ENCODE measurements at places on chromosomes 7 and 10.

DNA sequence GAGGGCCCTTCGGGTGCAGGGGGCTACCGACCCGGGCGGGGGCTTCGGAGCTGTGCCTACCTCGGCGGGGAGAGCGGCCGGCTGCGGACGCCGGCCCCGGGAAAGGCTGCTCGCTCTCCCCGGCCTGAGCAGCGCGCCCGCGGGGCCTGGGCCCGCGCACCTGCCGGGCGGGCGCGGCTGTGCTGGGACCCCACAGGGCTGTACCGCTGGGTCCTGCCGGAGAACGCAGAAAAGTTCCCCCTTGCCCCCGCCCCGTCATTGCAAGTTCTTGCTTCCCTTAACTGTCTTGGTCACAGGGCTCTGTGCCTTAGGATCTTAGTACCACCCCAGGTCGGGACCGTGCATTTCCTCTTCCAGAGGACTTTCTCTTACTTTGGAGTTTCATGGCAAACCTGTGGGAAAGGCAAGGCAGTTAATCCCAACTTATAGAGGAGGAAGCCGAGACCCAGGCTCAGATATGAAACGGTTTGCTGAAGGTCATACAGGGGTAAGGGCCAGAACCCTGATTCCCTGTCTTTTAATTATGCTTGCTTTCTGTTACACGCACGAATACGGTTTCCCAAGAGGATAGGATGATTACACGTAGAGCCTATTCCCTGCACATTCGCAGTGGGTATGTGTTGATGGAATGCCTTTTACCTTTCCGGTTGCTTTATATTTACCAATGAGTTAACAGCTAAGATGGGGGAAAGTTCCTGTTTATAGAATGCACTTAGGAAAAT is 652 bp downstream of the PCGF5 start:
- DNase-seq, result peak; percentile 42

DNA sequence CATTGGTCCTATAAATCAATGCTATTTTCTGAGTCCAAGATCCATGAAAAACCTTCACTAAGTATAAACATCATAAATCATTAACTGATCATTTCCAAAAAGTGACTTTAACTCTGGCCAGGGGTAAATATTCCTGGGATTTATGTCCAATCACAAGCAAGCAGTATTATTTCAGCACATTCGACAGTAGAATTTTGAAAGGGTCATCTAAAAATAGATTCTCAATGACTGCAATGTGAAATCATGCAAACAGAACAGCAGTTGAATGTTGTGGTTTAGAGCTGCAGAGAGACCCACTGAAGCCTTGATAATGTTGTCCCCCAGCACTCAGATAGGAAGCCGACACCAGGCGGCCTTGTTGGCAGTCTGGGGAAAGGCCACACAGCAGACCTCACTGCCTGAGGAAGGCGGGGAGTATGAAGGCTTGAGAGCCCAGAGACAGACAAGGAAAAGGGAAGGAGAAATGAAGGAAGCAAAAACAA is 38.1 kb downstream of the FAM107B start:
- DNase-seq, result no peak

- no peak for DNase-seq
Measured at GRCh38 chr7:155725006-155725355, 80.5 kb downstream of the RBM33 start.

GRCh38 chr7:36880108-36880507 is 155.8 kb upstream of the AOAH start:
- DNase-seq, result no peak

DNA sequence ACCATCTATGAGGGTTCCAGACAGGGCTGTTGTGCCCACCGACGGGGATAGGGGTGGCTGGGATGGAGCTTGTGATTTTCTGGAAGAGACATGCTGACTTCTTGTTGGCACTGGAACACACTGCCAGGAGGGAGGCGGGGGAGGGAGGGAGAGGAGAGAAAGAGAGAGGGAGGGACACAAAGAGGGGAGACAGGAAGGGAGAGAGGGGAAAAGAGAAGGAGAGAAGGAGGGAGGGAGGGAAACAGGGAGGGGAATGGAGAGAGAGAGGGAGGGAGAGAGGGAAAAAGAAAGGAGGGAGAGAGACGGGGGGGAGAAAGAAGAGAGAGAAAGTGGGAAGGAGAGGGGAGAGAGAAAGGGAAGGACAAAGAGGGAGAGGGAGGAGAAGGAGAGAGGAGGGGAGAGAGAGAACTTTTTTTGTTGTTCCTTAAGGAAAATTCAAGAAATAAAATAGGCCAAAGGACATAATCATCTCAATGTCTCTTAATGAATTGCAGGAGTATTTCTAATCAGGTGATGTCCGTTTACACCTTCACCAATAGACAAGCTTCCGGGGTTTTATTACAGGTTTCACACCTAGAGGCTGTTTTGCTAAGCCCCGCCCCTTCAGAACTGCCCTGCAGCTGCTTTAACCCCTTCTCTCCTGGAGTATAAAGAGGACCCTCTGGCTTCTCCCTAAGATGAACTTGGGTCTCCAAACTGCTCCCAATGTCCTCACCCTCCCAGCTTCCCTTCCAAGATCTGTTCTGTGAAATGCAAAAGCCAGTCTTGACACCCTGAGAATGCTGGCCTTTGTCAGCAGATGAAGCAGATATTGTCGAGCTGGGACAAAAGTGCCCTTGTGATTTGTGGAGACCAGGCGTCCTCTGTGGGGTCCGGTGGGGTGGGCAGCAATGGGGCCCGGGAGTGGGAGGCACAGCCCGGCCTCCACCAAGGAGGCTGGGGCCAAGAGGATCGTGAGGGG is 82.0 kb upstream of the GTF2IRD1 start:
- DNase-seq, result peak; percentile 81

GRCh38 chr7:151178236-151178635 is 8.8 kb downstream of the ASB10 start:
- DNase-seq, result peak; percentile 14

DNA sequence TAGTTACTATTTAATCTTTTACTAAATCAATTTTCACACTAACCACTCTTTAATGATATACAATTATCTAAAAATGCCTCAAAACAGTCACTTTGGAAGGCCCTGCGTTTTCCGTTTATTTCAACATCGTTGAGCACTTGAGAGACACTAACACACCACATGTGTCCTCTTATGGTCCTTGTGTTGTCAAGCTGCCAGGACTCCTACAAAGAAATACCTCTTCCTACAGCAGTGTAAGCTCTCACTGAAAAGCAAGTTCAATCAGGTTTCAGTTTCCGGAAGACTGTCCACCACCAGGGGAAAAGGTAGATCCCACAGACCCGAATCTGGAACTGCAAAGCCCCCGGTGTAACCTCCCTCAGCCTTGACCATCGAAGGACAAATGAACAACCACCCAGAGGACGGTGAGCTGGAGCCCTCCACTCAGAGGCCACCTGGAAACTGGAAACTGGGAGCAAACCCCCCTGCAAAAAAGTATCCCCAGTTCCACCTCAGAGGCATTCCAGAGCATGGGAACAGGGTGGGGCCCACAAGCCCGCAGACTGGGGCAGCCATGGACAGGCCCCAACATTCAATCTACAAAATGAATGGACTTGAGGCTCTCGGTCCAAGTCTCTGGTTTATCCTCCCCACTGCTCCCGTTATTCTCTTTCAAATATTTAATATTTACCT is 37.6 kb downstream of the KCNH2 start:
- no peak for DNase-seq

DNA sequence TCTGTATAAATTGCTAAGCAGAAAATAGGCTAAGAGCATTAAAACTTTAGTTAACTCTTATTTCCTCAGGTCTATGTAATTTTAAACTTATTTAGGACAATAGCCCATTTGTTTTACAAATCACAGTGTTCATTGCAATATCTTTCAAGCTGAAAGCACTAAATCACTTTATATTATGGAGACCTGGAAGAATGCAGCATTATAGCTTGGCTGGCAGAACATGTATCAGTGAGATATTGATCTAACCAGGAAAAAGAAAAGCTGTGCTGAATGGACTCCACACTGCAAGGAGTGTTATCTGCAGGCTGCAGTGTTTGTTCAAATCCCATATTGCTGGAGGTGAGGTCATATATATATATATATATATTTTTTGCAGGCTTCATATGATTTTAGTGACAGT is 517.5 kb downstream of the NRG3 start:
- DNase-seq, result no peak

DNA sequence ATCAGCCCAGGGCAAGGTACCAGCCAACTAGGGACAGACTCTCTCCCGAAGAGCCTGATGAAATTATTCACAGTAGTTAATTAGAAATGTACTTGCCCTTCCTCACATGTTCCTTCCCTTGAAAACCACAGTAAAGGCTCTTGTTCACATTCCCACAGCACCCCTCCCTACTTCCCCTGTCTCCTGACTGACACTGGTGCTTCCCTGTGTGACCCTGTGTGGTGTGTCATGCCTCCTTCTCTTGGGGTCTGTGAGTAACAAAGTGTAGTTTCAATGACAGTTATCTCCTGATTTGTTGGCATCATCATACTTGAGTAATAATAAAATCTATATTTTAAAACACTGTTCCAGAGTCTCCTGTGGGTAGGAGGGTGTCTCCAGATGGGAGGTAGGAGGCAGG is 209.7 kb downstream of the ABCA13 start:
- DNase-seq, result no peak

GRCh38 chr10:372566-372965 is 237.3 kb downstream of the ZMYND11 start:
- no peak for DNase-seq
